ENCODE measurements at places on chromosomes 2 and 18.

DNA sequence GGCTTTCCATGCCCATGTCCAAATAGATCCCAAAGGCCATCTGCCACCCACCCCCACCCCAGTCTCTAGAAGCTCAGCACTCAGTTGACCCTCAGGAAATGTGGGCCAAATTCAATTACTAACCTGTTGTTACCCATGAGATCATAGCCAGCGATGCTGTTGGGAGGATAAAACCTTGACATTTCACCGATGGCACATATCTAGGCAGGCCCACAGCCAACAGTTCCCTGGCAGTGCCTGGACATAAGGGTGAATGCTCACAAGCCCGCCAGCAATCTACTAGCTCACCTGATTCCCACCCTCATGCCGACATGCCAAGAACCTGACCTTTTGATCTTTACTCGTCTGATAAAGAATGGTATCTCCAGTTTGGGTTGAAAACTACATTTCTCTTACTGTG is 11.8 kb upstream of the ACOXL start:
- no peak for DNase-seq

DNA sequence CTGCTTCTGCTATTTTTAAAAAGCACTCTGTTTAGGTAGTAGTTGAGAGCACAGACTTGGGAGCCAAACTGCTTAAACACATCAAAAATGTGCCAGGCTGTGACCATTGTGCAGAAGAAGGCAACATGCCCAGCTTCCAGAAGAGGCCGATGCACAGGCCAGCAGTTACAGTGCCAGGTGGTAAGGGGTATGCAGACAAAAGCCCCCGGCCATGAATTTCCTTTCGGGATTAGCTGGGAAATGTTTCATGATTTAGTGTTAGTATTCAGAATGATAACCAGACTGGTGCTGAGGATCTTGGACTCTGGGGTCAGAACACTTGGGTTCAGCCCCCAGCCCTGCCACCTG is 40.0 kb upstream of the ATG16L1 start:
- no peak for DNase-seq

GRCh38 chr2:197883354-197884032 is 79.1 kb downstream of the PLCL1 start:
- DNase-seq: no peak

DNA sequence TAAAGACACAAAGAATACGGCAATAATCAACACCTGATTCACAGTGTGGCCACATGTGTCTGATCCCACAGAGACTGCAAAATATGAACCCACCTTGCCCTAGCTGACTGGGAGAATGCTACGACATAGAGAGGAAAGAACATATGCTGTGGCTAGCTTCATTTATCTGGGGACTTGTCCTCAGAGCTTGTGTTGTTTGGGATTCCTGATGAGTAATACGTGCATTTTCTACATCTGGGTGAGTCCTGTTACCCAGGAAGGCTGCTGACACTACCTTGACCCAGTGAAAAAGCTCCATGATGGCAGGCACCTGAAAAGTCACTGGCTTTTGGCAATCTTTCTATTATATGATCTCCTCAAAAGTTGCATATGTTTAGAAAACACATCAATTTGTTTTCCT is 427.7 kb upstream of the LYPD1 start:
- DNase-seq: no peak

- DNase-seq: no peak
Measured at GRCh38 chr2:20618886-20619521, 31.9 kb downstream of the HS1BP3 start.

GRCh38 chr2:102358496-102358895 is 2.9 kb downstream of the IL18R1 start:
- DNase-seq: no peak

- DNase-seq: no peak
Measured at GRCh38 chr2:42618116-42618515, 49.7 kb downstream of the MTA3 start.

DNA sequence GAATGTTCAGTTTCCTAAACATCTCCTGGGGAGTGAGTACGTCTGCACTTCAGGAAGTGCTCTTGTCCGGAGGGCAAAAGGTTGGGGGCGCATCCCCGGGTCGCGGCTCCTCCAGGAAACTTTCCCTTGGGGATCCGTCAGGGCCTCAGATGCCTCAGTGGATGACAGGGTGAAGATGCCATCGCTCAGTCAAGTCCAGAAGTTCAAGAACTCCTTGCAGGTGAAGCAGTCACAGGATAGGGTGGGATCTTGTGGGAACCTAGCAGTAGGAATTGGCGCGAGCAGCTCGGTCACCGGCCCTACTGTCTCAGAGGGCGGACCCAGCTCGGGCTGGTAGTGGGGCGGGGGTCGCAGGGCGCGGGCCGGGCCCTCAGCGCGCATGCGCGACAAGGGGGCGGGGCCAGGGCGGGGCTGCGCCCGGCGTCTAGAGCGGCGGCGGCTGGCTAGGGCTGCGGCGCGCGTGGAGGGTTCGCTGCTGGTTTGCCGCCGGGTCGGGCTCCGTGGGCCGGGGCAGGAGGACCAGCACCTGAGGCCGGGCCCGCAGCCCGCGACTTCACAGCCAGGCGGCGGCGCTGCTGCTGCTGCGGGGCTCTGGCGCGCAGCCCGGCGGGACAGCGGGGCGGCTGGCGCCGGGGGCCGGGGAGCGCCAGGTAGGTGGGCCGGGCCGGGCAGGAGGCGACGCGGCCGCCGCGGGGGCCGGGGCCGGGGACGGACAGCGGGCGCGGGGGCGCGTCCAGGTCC is at the start of gene INPP4A:
INPP4A (plus strand) TSS at position 423 of the 741 bp plus-strand sequence. CDS start 75,191 bp downstream, outside the sequence.
- DNase-seq: peak; percentile 81

DNA sequence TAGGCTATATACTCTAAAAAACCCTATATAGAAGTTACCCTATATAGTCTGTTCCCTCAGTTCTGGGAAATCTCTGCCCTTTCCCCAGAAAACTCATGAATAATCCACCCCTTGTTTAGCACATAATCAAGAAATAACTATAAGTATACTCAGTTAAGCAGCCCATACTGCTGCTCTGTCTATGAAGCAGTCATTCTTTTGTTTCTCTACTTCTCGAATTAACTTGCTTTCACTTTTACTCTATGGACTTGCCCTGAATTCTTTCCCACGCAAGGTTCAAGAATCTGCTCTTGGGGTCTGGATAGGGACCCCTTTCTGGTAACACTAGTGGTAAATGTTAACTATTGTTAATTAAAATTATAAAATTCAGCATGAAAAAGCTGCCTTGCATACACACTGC is 17.4 kb upstream of the AP1S3 start:
- no peak for DNase-seq

GRCh38 chr2:41710944-41711343 is 336.9 kb upstream of the PKDCC start:
- DNase-seq: no peak

- DNase-seq: no peak
Measured at GRCh38 chr2:124983595-124983994, 958.5 kb downstream of the CNTNAP5 start.

- peak; percentile 14 for DNase-seq
Measured at GRCh38 chr2:219856602-219857001, 229.2 kb downstream of the SLC4A3 start.

- DNase-seq: peak; percentile 54
Measured at GRCh38 chr2:195561116-195561921, 95.7 kb upstream of the SLC39A10 start.

GRCh38 chr2:10985260-10985659 is 73.5 kb downstream of the KCNF1 start:
- no peak for DNase-seq

DNA sequence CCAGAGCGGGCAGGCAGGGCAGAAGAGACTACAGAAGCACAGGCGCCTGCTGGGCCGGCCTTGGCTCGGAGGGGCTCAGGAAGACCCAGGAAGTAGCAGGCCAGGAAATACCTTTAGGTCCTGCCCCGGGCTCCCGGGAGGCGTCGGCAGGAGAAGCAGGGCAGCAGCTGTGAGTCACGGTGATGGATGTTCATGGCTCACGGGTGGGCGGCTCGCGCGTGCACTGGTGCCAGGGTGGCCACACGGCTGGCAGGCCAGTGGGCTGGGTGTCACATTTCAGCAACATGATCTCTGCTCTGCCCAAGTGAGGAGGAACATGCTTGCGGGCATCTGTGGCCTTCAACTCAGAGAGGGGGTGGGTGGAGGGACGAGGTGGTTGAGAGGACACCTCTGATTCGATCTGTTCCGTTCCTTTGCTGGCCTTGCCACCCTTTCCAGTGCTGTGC is 139.3 kb downstream of the KLHL29 start:
- no peak for DNase-seq

- DNase-seq: no peak
Measured at GRCh38 chr18:75529394-75529793, 101.9 kb upstream of the SMIM21 start.

GRCh38 chr2:190533175-190533967 is 1.2 kb downstream of the NEMP2 start:
- peak; percentile 47 for DNase-seq

DNA sequence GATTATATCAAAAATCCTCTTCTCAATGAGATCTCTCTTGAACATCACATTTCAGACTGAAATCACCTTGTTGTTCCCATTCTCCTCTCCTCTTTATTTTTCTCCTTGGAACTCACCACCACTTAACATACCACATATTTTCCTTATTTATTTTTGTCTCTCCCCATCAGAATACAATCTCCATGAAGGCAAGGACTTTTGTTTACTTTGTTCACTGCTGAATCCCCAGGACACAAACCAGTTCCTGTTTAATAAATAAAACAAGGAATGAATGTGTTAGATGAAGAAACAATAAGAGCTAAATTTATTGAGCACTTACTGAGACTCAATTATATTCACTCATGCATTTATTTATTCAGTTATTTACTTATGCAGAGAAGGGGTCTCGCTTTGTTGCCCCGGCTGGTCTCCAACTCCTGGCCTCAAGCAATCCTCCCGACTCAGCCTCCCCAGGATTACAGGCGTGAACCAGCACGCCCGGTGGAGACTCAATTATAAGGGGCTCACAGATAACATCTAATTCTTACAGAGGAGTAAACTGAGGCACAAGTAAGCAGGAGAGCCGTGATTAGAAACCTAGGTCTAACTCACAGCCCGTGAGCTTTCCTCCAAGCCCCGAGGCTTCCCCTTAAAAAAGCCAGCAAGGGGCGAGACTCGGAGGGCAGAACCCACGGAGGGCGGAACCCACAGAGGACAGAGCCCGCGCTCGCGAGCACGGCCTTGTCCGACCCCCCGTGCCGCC is 616 bp upstream of the TAF1B start:
- DNase-seq: no peak

GRCh38 chr2:42547014-42547413 is 21.4 kb upstream of the MTA3 start:
- peak; percentile 57 for DNase-seq

DNA sequence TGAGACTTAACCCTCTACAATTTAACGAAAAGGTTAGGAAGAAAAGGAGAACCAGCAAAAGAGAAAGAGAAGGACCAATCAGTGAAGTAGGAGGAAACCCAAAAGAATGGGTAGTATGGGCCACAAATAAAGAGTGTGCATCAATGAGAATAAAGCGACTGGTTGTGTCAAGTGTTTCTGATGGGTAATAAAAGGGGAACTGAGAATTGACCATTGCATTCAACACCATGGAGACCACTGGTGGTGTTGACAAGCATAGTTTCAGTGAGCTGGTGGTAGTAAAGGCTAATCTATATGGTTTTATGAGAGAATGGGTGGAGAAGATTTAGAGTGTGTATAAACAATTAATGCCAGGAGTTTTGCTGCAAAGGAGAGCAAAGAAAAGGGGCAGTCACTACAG is 75.4 kb downstream of the CSRNP3 start:
- DNase-seq: no peak

GRCh38 chr2:128416806-128417205 is 98.1 kb upstream of the HS6ST1 start:
- DNase-seq: peak; percentile 27

DNA sequence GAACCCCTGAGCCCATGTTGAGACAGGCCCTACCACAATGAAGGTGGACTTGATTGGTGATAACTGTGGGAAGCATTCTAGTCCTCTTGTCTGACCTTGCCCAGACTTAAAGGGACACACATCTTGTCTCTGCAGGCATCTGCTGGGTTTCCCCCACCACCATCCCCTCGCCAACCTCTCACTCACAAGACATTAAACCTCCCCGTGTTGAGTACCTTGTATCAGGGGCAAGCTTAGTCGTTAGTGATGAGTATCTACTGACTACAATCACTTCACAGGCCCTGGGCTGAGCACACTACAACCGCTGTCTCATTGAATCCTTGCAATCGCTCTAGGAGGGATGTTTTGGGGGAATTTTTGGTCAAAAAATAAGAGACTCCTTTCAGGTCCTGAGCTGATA is 86.0 kb downstream of the ICOS start:
- no peak for DNase-seq

- no peak for DNase-seq
Measured at GRCh38 chr2:38417745-38418689, 40.9 kb upstream of the ATL2 start.

GRCh38 chr2:191625016-191625415 is 52.9 kb upstream of the NABP1 start:
- DNase-seq: peak; percentile 64

- DNase-seq: no peak
Measured at GRCh38 chr18:48548921-48549320, 10.1 kb downstream of the CTIF start.

GRCh38 chr2:11319939-11320338 is 24.5 kb downstream of the ROCK2 start:
- DNase-seq: no peak

GRCh38 chr2:131103165-131103564 is 2.0 kb upstream of the PLEKHB2 start:
- no peak for DNase-seq
